ENCODE measurements at places on chromosomes 2 and 18. TPM values are rescaled to one million over a fixed set of nuclear protein-coding genes. Genes with fewer than 3 reads are reported as not detected.

Gene DPP10
- total RNA-seq = not detected

Gene RAMP1
- not detected for total RNA-seq

Gene FER1L5
- not detected for total RNA-seq

Gene IL37
- total RNA-seq = not detected

Gene SERPINB2
- not detected for total RNA-seq

Gene WDR12
- 8.3 TPM for total RNA-seq

GRCh38 chr18:23451491-23451890, 1.6 kb upstream of the RIOK3 start:
- H3K4me1 ChIP-seq = peaks cover 24% of the 10 kb centered on the region
- no peak overlapping the region for H3K27ac ChIP-seq
- no peak overlapping the region for H3K4me3 ChIP-seq
- no peaks in the 10 kb centered on the region for H3K36me3 ChIP-seq
- no peaks in the 10 kb centered on the region for H3K27me3 ChIP-seq

DNA sequence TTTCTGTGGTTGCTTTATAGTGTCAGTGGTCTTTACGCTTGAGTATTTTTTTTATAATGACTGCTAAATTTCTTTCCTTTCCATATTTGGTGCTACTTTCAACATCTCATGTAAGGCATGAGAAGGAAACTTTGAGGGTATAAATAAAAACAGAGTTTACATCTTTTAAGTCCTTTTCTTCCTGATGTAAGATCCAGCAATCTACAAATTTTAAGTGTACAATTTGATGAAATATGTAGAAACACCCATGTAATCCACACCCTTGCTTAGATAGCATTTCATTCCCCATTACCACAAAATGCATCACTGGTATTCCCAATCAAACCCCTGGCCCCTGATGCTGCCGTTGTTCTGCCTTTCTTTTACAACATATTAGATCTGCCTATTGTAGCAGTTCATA, 769.1 kb downstream of the CCDC85A start:
- no peak for DNase-seq
- H3K27ac ChIP-seq = no peak overlapping the region
- H3K27me3 ChIP-seq = no peaks in the 10 kb centered on the region
- no peaks in the 10 kb centered on the region for H3K4me1 ChIP-seq
- H3K36me3 ChIP-seq = no peaks in the 10 kb centered on the region

- no peaks in the 10 kb centered on the region for H3K27me3 ChIP-seq
- no peak for DNase-seq
- no peak overlapping the region for H3K27ac ChIP-seq
- H3K4me1 ChIP-seq = no peaks in the 10 kb centered on the region
- no peaks in the 10 kb centered on the region for H3K36me3 ChIP-seq
These were observed 222.0 kb downstream of the KCNE4 start for GRCh38 chr2:223273995-223274394.

DNA sequence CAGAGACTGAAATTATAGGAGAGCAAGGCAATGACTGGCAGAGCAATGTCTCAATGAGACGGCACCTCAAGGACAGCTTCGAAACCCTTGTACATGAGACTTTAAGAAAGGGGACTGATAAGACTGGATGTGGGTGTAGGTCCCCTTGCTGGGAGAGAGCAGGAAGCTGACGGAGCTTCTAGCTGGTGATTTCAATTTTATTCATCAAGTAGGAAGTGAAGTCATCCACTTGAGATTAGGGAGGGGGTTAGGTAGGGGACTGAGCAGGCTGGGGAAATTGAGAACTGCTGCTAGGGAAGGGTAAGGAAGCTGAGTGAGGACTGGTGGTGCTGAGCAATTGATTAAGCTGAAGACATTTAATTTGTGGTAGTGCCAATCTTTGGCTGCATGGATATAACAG, 99.5 kb upstream of the ITGB6 start:
- H3K4me1 ChIP-seq = no peaks in the 10 kb centered on the region
- no peaks in the 10 kb centered on the region for H3K27me3 ChIP-seq
- no peak overlapping the region for H3K4me3 ChIP-seq
- H3K27ac ChIP-seq = no peak overlapping the region

DNA sequence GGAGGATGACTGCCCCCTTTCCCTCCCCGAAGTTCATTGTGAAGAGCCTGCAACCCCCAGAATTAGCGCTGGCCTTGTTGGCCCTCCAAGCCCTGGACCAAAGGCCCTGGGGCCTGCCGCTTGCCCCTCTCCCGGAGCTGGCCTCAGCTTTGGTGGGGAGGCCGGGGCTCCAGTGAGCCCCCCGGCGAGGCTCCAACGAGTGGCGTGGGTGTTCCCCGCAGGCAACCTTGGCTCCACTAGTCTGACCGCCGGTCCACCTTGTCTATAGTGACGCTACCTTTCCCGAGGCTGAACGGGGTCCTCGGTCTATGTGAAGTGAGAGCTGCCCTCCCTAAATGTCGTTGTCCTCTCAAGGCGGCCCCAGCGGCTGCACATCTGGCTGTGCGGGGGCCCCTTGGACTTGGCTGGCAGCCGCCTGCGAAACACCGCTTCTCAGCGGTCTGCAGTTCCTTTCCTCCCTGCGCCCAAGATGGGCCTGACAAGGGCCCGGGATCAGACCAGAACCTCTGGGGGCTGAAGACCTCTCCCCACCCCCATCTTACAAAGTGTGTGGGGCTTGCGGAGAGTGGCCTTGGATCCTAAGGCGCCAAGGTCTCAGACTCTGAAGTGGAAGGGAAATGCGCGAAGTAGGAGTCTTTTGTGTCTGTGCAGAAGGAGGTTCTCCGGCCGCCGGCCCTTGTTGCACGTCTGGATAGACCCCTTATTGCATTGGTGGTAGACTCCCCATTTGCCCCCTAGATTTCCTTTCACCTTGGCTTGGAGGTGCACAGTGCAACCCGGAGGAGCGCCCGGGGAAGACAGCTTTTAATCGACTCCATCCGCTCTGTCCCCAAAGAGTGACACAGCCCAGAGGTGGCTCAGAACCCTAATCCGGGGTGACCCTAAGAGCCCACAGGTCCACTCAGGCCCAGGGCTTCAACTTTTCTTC, 3.9 kb upstream of the HOXD10 start:
- no peaks in the 10 kb centered on the region for H3K36me3 ChIP-seq
- no peak overlapping the region for H3K27ac ChIP-seq
- peaks cover 59% of the 10 kb centered on the region for H3K27me3 ChIP-seq
- H3K4me1 ChIP-seq = no peaks in the 10 kb centered on the region
- DNase-seq = no peak

GRCh38 chr2:205585449-205586383, 96.6 kb upstream of the NRP2 start:
- no peak for DNase-seq
- no peak overlapping the region for H3K27ac ChIP-seq
- H3K36me3 ChIP-seq = no peaks in the 10 kb centered on the region
- H3K4me1 ChIP-seq = no peaks in the 10 kb centered on the region
- no peaks in the 10 kb centered on the region for H3K27me3 ChIP-seq
- no peak overlapping the region for H3K4me3 ChIP-seq

- no peak overlapping the region for H3K4me3 ChIP-seq
- no peak overlapping the region for H3K27ac ChIP-seq
- H3K36me3 ChIP-seq = no peaks in the 10 kb centered on the region
- DNase-seq = no peak
- peaks cover 6% of the 10 kb centered on the region for H3K27me3 ChIP-seq
- H3K4me1 ChIP-seq = no peaks in the 10 kb centered on the region
These were observed 36.6 kb upstream of the VIT start for GRCh38 chr2:36659872-36660312.

GRCh38 chr2:319059-319600, 31.2 kb upstream of the ALKAL2 start:
- no peaks in the 10 kb centered on the region for H3K36me3 ChIP-seq
- no peak overlapping the region for H3K27ac ChIP-seq
- H3K27me3 ChIP-seq = no peaks in the 10 kb centered on the region
- H3K4me3 ChIP-seq = no peak overlapping the region

- no peaks in the 10 kb centered on the region for H3K4me1 ChIP-seq
- H3K4me3 ChIP-seq = no peak overlapping the region
- H3K27ac ChIP-seq = no peak overlapping the region
- no peak for DNase-seq
These were observed 364.9 kb downstream of the SS18 start for GRCh38 chr18:25725501-25725900.

DNA sequence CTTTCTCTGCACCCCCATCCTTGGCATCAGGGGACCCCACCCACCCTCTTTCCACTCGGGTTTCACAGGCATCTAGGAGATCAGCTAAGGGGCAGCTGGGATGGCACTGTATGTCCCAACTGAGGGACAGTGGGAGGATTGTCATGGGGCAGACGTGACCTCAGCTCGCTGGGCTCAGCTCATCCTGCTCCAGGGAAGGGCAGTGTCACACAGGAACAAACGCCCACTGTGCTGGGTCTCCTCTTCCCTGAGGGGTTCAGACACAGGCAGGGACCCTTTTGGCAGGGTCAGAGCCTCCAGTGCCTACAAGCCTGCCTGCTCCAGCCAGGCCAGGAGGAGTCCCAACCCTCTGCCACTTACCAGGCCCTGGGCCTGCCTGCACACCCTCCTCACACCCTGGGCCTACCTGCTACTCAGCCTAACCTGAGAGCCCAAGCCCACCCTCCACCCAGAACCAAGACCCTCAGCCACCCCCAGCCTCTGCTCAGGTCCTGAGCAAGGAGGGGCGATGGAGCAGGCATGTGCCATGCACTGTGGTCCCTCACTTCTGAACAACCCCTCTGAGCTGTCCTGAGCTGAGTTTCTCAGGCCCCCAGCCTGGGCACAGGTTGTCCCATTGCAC, 68.2 kb downstream of the HS1BP3 start:
- DNase-seq = no peak
- no peaks in the 10 kb centered on the region for H3K27me3 ChIP-seq
- no peaks in the 10 kb centered on the region for H3K4me1 ChIP-seq
- H3K36me3 ChIP-seq = no peaks in the 10 kb centered on the region

GRCh38 chr2:109437325-109438090, 176.3 kb downstream of the SEPTIN10 start:
- H3K4me1 ChIP-seq = no peaks in the 10 kb centered on the region
- H3K27ac ChIP-seq = no peak overlapping the region
- no peak for DNase-seq
- peaks cover 3% of the 10 kb centered on the region for H3K36me3 ChIP-seq
- H3K4me3 ChIP-seq = no peak overlapping the region

DNA sequence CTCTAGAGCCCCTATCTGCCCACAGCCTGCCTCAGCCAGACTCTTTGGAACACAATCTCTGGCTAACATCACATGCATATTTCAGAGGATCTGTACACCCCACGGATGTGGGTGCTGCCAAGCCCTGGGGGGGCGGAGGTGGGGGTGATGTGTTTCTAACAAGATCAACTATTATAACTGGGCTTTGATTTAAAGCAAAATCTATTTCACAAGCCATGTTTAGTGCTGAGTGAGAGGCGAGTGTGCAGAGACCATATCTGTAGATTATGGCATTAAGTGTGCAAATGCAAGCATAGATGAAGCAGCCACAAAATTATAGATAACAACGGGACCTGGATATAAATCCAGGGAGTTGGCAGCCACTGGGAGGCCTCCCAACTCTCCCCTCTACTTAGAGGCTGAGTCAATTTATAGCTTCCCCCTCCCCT, 135.8 kb upstream of the SMAD2 start:
- no peak for DNase-seq
- H3K27me3 ChIP-seq = no peaks in the 10 kb centered on the region
- no peaks in the 10 kb centered on the region for H3K4me1 ChIP-seq
- no peaks in the 10 kb centered on the region for H3K36me3 ChIP-seq
- H3K4me3 ChIP-seq = no peak overlapping the region

GRCh38 chr18:24922491-24922890, 429.5 kb downstream of the ZNF521 start:
- no peak overlapping the region for H3K4me3 ChIP-seq
- H3K27ac ChIP-seq = no peak overlapping the region
- H3K4me1 ChIP-seq = no peaks in the 10 kb centered on the region

DNA sequence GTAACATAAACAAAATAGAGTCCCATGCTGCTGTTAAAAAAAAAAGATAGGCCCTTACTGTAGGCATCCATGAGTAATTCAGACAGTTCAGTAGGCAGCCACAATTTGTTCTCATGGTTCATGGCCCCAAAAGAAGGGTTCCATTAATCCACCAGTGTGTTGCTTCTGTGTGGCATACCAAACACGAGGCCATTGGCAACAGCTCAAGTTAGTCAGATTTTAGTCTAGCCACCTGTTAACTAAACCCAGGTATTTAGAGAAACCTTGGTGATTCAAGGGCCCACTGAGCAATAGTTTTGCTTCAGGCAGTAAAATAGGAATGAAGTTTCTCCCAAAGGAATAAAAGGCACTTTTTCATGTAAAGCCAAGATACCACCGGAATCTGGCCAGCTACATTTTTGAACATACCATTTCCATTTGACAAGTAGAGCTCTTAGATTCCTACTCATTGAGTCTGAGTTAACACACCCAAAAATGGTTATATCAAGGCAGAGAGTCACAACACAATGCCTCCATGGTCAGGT, 80.1 kb upstream of the SRD5A2 start:
- H3K4me3 ChIP-seq = no peak overlapping the region
- no peaks in the 10 kb centered on the region for H3K36me3 ChIP-seq
- no peak for DNase-seq
- H3K4me1 ChIP-seq = no peaks in the 10 kb centered on the region

DNA sequence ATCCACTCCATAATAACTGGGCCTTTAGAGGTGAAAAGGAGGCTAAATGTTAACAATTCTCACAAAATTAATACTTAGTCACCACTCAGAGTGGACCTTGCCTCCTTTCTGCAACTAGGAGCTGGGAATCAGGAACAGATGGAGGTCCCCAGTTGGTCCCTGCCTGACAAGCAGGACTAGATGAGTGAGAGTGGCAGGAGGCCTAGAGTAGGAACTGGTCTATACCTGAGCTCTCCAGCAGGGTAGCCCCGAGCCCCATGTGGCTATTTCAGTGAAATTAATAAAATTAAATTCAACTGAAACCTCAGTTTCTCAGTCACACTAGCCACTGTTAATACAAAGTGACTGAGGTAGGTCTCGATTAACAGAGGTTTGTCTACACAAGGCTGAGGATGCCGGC, 150.5 kb downstream of the MYO5B start:
- no peaks in the 10 kb centered on the region for H3K36me3 ChIP-seq
- DNase-seq = no peak
- no peak overlapping the region for H3K4me3 ChIP-seq
- no peaks in the 10 kb centered on the region for H3K27me3 ChIP-seq
- H3K4me1 ChIP-seq = no peaks in the 10 kb centered on the region
